Fibroblast of skin of left quadriceps (primary cell): ENCODE measurements at places on chromosomes 12 and 14.

DNA sequence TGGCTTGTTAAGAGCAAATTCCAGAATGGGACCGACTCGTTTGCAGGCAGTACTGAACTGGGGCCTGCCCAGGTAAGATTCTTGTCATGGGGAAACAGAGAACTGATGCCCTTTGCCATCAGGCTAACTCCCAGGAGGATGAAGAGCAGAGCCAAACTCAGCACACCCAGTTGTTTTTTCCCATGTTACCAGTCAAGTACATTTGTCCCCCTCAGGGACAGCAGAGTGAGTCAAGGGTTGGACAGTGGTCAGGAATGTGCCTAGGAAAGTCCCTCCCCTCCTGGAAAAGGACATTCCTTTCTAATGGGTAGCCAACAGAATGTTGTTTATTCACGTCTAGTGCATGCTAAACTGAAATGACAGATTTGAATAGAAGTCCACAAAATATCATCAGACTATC, 1.6 kb downstream of the ART4 start:
- no peak for DNase-seq

- no peak for DNase-seq
Observed at GRCh38 chr14:78690836-78691235, 520.7 kb downstream of the NRXN3 start.

- no peak for DNase-seq
Observed at GRCh38 chr14:96949594-96949993, 152.4 kb downstream of the VRK1 start.

DNA sequence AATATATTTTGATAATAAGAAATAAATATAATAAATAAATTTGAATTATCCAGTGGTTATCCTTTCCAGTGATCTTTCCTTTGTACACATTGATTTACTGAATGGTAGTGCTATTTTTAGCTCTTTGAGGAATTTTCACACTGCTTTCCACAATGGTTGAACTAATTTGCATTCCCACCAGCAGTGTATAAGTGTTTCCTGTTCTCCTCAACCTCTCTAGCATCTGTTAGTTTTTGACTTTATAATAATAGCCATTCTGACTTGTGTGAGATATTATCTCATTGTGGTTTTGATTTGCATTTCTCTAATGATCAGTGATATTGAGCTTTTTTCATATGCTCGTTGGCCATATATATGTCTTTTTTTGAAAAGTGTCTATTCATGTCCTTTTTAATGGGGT, 333.7 kb downstream of the RAD51B start:
- DNase-seq, result no peak

DNA sequence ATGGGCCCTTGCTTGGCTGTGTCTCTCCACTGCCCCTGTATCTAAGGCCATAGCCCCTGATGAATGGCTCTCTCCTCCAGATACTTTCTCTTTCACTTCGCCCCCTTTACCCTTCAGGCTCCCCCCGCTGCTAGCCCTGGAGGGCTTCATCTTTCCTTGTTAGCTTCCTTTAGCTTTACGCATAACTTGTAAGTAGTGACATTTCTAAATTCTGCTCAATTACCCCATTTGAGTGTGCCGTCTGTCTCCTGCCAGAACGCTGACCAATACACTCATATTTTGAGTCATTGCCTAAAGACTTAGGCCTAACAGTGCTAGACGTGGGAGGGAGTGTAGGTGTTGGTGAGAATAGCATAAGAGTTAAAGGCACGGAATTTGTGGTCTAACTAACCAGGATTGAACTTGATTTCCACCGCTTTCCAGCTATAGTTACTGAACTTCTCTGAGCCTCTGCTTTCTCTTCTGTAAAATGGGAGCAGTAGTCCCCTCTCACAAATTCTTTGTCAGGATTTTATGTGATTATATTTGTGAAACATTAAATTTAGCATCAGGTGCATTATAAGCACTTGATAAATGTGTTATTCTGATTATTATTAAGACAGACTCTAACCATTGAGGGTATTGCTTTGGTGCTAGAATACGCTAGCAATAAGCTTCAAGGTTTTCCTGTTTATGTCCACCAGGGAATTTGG, 129.3 kb downstream of the ZFP36L1 start:
- no peak for DNase-seq

- no peak for DNase-seq
Observed at GRCh38 chr14:34785223-34786006, 71.0 kb upstream of the CFL2 start.

- DNase-seq, result no peak
Observed at GRCh38 chr14:76686646-76687045, 74.6 kb upstream of the VASH1 start.

GRCh38 chr12:116465856-116466255, 93.3 kb upstream of the MAP1LC3B2 start:
- no peak for DNase-seq

DNA sequence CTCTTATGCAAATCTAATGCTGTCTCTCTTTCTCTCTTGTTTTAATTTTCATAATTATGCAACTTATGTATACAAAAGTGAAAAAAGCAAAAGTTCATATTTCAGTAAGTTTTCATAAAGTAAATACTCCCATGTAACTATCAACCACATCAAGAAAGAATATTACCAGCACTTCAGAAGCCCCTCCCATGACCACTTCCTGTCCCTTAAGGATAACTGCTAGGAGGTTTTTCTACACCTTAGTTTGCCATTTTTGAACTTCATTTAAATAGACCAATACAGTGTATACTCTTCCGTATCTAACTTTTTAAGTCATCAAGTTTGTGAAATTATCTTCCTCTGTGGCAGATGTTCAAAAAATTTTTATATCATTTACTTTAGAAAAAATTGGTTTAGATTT, 547 bp upstream of the OR4K15 start:
- DNase-seq, result no peak

- no peak for DNase-seq
Observed at GRCh38 chr12:47272412-47273190, 192.8 kb upstream of the AMIGO2 start.

DNA sequence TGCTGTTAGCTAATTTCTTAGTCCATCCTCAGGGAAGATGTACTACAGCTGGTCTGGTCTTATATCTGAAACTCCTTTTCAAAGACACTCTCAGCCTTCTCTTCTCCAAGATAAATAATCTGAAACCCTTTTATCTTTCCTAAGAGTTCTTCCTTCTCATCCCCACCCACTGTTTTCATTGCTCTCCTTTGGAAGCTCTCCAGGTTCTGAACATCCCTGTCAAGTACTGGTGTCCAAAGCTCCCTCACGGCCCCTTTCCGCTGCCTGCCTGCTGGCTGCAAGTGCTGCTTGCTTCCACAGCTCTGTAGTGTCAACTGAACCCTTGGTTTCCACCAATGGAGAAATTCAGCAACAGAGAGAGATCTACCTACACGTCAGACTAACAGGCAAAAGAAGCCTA, 6.6 kb upstream of the SLC6A13 start:
- no peak for DNase-seq

DNA sequence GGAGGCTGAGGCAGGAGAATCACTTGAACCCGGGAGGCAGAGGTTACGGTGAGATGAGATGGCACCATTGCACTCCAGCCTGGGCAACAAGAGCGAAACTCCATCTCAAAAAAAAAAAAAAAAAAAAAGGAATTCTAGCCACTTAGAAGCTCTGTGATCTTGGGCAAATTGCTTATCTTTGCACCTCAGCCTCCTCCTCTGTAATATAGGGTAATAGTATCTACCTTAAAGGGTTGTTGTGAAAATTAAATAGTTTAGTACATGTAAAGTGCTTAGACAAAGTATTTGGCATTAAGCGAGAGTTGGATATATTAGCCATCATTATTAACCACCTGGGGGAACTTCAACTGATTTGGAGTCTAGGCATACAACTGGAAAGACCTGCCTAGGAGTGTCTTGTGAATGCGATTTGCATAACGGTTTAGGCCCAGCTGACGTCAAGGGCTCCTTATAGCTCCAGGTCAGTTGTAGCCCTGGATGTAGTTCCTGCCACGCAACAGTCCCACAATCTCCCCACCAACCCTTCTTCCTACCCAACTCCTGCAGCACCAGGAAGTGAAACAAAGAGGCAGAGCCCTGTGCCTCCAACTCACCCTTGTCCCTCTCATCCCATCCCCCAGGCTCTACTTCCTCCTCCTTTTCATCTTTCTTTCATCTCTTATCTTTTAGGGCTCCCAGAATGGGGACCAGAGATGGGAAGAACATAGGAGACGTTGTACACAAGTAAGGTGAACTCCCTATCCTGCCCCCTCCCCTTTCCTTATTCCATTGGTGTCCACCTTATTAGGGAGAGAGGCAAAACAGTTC, 2.1 kb upstream of the IL23A start:
- DNase-seq, result no peak

- no peak for DNase-seq
Observed at GRCh38 chr14:100950024-100950423, 46.5 kb upstream of the RTL1 start.

DNA sequence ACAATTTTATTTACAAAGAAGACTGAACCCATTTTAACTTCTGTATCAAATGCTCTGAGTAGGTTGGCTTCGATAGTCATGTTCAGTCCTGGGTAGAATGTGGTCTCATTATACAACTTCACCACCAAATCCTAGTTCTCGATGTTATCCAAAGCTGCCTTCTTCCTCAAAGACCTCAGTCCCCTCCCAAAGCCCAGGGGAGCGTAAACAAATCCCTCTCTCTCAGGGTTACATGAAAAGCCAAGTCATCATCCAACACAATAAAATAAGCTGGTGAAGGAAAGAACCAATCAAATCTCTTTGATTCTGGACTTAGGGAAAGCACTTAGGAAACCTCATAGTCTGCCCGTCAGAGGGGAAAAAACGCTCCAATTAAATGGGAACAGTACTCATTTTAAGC, 9.1 kb downstream of the PTCSC3 start:
- DNase-seq, result no peak

DNA sequence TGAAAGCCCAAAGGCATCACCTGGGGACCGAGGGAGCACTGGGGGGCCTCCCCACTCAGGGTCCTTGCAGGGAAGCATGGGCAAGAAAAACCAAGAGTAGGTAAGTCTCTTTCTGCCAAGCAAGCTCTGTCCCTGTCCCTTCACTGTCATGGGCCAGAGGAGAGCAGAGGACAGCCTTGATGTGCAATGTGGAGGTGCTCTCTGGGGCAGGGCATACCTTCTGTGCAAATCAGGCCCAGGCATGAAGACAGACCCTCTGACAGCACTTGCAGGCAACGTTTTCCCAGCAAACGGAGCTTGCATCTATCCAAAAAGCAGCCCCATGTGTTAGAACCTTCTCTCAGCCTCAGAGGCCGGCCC, 192.5 kb upstream of the PWP1 start:
- no peak for DNase-seq

DNA sequence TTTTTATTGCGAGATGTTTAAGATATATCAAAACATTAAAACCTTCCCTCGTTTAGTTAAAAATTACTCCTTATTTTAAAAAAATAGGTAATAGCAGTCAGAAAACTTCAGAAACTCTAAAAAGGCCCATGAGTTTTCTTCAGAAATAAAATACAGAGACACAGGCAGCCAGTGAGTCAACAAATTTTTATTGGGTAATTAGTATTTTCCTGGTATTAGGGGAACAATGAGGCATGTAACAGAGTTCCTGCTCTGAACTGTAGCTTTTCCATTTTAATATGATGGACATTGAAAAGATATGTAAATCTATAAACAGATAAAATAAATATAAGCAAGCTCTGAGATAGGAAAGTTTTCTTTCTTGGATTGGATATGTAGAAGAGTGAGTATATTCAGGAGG, 399 bp upstream of the ZNF705A start:
- no peak for DNase-seq

DNA sequence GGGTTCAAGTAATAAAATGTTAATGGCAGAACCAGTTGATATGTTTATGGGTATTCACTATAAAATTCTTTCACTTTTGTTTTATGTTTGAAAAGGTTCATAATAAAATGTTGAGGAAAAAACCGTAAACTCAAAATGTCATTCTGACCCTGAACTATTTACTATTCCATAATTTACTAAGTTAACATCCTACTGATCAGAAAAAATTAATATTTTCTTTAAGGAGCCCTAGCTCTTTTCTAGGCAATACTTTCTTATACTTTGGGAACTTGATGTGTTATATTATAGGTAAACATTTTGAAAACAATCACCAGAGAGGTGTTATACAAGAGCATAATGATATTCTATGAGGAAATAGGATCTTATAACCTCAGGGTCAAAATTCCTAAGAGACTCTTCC, 334.6 kb downstream of the ZFP36L1 start:
- DNase-seq, result no peak

DNA sequence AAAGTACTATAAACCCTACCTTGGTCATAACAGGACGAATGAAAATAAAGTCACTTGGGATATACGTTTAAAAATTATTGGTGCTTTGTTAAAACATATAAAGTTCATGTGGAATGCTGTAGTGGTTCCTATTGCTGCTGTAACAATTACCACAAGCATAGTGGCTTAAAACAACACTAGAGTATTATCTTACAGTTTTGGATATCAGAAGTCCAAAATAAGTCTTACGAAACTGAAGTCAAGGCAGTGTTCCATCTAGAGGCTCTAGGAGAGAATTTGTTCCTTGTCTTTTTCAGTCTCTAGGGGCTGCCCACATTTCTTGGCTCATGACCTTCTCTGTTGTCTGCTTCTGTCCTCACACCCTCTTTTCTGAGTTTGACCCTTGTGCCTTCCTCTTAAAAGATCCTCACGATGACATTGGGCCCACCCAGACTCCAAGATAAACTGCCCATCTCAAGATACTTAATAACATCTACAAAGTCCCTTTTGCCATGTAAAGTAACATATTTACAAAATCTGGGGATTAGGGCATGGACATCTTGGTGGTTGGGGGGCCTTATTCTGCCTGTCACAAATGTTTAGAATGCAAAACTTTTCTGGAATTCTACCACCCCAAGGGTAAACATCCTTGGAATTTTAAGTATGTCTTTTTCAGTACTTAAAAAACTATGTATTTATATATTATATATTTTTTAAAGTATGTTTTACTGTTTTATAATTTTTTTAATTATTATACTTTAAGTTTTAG, 178.1 kb downstream of the ETNK1 start:
- no peak for DNase-seq

GRCh38 chr12:64057706-64058105, 164.4 kb downstream of the KICS2 start:
- no peak for DNase-seq

GRCh38 chr12:44875954-44876543, at the start of gene NELL2:
Gene NELL2, minus strand, starts transcription at chr12:44876315. Its CDS starts 446 bp downstream, at chr12:44875869.
- DNase-seq, result no peak

GRCh38 chr14:72616294-72616693, 277.6 kb downstream of the DPF3 start:
- DNase-seq, result no peak

DNA sequence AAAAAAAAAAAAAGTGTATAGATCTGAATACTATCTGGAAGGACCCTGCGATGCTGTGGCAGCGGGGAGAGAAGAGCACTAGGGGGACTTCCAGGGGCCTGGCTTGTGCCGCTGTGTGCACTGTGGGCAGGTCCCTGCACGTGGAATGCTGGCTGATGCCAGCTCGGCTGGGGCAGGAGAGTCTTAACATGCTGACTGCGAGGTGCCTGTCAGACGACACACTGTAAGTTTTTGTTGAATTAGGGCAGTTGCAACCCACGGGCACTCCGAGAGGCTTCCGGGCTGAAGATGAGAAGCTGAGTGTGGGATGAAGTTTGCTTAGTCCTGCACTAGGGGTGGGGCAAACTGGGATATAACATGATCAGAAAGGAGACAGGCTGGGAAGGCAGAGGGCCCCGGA, 10.7 kb downstream of the GLT1D1 start:
- no peak for DNase-seq
